Transverse colon (tissue), 4 donors: ENCODE measurements at places on chromosomes 3 and 15. TPM values are rescaled to one million over a fixed set of nuclear protein-coding genes. Genes with fewer than 3 reads are reported as not detected.

- no peaks in the 10 kb centered on the region for H3K4me1 ChIP-seq
- no peaks in the 10 kb centered on the region for H3K27me3 ChIP-seq
- DNase-seq: no peak
- H3K36me3 ChIP-seq: no peaks in the 10 kb centered on the region
- H3K27ac ChIP-seq: no peak overlapping the region
Observed at GRCh38 chr3:132963786-132964185, 74.4 kb upstream of the TMEM108 start.

GRCh38 chr3:21912711-21913110 lies 161.7 kb upstream of the ZNF385D start:
- no peak overlapping the region for H3K4me3 ChIP-seq
- DNase-seq: no peak
- H3K27me3 ChIP-seq: no peaks in the 10 kb centered on the region
- H3K4me1 ChIP-seq: no peaks in the 10 kb centered on the region

GRCh38 chr3:142992323-142992722 lies 9.0 kb upstream of the U2SURP start:
- no peak for DNase-seq
- no peaks in the 10 kb centered on the region for H3K27me3 ChIP-seq
- no peaks in the 10 kb centered on the region for H3K36me3 ChIP-seq
- no peaks in the 10 kb centered on the region for H3K4me1 ChIP-seq
- H3K4me3 ChIP-seq: no peak overlapping the region

- no peak overlapping the region for H3K27ac ChIP-seq
- H3K4me3 ChIP-seq: no peak overlapping the region
- no peaks in the 10 kb centered on the region for H3K36me3 ChIP-seq
- no peaks in the 10 kb centered on the region for H3K4me1 ChIP-seq
- no peak for DNase-seq
Observed at GRCh38 chr15:82572986-82573385, 32.7 kb upstream of the RPS17 start.

GRCh38 chr15:90286678-90287077 lies 21.2 kb downstream of the NGRN start:
- no peak overlapping the region for H3K27ac ChIP-seq
- no peak for DNase-seq
- no peaks in the 10 kb centered on the region for H3K27me3 ChIP-seq

- no peaks in the 10 kb centered on the region for H3K27me3 ChIP-seq
- H3K4me1 ChIP-seq: no peaks in the 10 kb centered on the region
- DNase-seq: no peak
- no peak overlapping the region for H3K4me3 ChIP-seq
- no peaks in the 10 kb centered on the region for H3K36me3 ChIP-seq
Observed at GRCh38 chr15:71080705-71081104, 34.6 kb upstream of the THSD4 start.

GRCh38 chr3:68057637-68058320 lies 403.4 kb upstream of the SUCLG2 start:
- peaks cover 4% of the 10 kb centered on the region for H3K4me1 ChIP-seq
- DNase-seq: no peak
- no peaks in the 10 kb centered on the region for H3K36me3 ChIP-seq
- no peak overlapping the region for H3K27ac ChIP-seq
- no peak overlapping the region for H3K4me3 ChIP-seq
- H3K27me3 ChIP-seq: no peaks in the 10 kb centered on the region

DNA sequence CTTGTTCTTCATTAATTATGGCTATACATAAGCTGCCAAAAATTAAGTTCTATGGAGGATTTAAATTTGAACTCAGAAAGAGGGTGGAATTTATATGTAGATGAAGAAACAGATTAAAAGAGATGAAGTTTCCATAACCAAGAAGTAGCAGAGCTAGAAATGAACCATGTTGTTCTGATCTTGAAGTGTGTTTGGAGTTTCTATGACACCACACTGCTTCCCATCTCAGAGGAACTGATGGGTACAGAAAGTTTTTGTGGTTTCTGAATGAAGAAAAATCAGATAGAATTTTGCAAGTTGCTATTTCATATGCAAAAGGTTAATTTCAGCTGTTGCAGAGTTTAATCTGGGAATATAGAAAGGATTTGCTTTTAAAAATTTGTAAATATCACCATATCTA lies 710.3 kb downstream of the PDCD6IP start:
- H3K4me1 ChIP-seq: no peaks in the 10 kb centered on the region
- no peak overlapping the region for H3K27ac ChIP-seq
- H3K27me3 ChIP-seq: no peaks in the 10 kb centered on the region
- no peak overlapping the region for H3K4me3 ChIP-seq
- no peaks in the 10 kb centered on the region for H3K36me3 ChIP-seq

DNA sequence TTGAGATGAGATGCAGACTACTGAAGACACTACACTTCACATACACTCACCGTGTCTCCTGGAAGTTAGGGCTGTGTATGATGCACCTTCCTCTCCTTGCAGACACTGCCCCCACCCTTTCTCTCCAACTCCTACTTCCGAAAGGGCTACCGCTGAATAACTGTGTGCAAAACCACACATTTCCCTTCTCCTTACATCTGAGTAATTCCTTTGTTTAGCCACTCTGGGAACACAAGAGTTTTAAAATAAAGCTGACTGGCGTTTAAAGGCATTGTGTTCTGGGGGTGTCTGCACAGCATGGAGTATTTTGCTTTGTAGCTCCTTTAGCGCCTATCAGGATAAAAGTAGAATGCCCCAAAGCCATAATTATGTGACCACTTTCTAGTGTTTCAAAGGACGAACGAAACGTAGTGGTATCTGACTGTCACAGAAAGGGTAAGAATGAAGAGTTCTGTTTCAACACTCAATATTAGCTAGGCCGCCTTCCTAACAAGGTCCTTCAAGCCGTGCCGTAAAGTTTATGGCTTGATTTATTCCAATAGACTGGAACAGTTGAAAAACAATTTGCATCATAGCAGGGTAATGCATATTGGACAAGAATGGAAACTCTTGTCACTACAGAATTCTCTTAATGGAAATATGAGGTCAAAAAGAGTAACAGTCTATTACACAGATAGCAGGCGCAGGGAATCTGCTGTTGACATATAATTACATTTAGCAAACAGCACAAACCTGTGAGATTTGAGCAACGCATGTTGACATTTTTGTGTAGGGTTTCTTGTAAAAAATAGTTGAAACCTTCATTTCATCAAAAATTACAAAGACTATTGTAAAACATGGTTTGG lies 619.9 kb downstream of the FOXP1 start:
- H3K36me3 ChIP-seq: peaks cover 36% of the 10 kb centered on the region
- no peak overlapping the region for H3K4me3 ChIP-seq
- DNase-seq: no peak
- H3K27ac ChIP-seq: no peak overlapping the region
- H3K4me1 ChIP-seq: no peaks in the 10 kb centered on the region

DNA sequence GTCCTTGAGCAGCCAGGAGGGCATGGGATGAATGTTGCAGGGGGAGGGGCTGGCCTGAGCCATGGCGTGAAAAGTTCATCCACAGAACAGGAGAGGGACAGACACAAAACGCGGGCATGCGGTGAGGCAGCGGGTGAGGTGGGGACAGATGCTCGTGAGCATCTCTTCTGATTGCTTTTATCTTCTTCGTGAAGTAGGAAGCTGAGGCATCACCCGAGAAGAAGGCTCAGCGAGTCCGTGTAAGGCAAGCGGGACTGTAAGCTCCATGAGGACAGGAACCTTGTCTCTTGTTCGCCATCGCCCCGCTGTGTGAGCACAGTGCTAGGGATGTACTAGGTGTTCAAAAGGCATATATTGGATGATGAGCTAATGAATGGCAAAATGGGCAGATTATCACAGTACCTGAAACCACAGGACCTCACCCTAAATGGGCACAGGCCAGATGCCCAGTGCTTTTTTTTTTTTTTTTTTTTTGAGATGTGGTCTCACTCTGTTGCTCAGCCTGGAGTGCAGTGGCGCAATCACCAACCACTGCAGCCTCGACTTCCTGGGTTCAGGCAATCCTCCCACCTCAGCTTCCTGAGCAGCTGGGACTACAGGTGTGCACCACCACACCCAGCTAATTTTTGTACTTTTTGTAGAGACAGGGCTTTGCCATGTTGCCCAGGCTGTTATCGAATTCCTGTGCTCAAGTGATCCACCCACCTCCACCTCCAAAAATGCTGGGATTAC lies 46.8 kb downstream of the CPN2 start:
- peaks cover 9% of the 10 kb centered on the region for H3K27me3 ChIP-seq
- no peaks in the 10 kb centered on the region for H3K4me1 ChIP-seq

- H3K4me1 ChIP-seq: peaks cover 4% of the 10 kb centered on the region
- H3K4me3 ChIP-seq: no peak overlapping the region
- no peak overlapping the region for H3K27ac ChIP-seq
- no peak for DNase-seq
- H3K27me3 ChIP-seq: no peaks in the 10 kb centered on the region
- H3K36me3 ChIP-seq: no peaks in the 10 kb centered on the region
Observed at GRCh38 chr3:56823421-56823926, 21.7 kb upstream of the ARHGEF3 start.

DNA sequence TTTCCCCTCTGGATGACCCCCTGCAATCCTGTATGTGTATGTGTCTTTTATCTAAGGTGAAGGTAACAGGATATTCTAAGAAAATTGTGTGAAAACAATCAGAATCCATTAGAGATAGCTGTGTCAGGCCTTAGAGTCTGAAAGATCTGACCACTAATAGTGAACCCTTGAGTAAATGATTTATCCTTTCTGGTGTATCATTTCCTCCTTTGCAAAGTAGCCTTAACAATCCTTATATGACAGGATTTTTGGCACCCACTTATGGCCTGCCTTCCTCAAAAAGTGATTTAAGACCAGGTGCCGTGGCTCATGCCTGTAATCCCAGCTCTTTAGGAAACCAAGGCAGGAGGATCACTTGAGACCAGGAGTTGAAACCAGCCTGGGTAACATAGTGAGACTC lies 110.2 kb downstream of the RBPMS2 start:
- no peaks in the 10 kb centered on the region for H3K27me3 ChIP-seq
- no peaks in the 10 kb centered on the region for H3K36me3 ChIP-seq
- peaks cover 17% of the 10 kb centered on the region for H3K4me1 ChIP-seq
- no peak overlapping the region for H3K27ac ChIP-seq
- H3K4me3 ChIP-seq: no peak overlapping the region
- no peak for DNase-seq

DNA sequence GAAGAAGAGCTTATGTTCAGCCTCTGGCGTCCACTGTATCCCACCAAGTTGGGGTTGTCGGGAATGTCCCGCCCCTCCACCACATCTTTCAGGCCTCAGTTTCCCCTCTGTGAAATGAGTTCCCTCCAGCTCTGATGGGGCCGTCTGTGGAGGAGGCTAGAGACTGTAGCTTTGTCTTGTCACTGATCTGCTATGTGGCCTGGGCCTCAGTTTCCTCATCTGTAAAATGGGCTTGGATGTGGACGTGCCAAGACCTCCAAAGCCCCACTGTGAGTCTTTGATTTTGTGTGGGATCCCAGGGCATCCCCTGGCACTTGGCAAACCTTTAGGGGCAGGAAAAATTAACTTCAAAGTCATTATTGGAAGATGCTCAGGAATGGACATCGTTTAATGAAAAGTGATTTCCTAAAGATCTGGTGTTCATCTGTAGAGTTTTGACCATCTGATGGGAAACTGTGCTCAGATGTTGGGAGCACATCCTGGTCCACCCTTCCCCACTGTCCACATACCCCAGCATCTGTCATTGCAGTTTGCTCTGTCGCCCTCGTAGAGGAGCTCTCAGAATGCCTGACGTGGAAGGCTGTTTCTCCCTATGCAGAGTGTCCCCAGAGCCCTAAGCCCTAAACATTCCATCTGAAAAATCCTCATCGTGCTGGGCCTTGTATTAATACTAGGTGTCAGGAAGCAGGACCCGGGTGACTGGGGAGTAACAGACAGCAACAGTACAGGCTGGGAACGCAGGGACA lies 28.5 kb downstream of the SLC6A6 start:
- H3K27me3 ChIP-seq: no peaks in the 10 kb centered on the region
- H3K4me1 ChIP-seq: peaks cover 32% of the 10 kb centered on the region
- no peak for DNase-seq

- no peak for DNase-seq
- no peaks in the 10 kb centered on the region for H3K27me3 ChIP-seq
- peaks cover 6% of the 10 kb centered on the region for H3K4me1 ChIP-seq
Observed at GRCh38 chr3:42750834-42751233, 22.2 kb downstream of the CCDC13 start.

DNA sequence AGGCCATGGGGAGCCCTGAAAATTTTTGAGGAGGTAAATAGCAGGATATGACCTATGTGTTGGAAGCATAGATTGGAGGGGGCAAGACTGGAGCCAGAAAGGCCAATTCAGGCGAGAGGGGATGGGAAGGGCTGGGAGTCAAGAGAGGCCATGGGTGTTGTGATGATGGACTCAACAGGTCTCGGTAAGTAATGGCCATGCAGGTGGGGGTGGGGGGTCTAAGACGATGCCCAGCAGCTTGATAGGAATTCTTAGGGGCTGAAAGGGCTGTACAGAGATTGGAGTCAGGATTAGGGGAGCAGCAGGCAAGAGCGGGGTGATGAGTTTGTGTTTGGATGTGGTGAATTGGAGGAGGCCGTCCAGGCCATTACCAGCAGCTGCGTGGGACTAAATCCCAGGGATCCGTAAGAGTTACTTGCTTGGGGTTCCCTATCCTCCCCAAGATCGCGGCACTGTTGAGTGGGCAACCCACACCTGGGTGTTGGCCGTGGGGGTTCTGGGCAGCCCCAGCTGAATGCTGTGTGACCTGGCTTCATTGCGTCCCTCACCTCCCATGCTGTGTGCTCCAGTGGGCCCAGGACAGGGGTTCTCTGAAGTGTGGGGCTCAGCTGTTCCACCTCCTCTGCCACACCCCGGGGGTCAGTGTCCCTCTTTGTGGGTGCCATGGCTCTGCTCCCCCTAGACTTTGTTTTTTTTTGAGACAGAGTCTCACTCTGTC lies 41.8 kb upstream of the CHRNB4 start:
- H3K27ac ChIP-seq: no peak overlapping the region
- no peaks in the 10 kb centered on the region for H3K36me3 ChIP-seq
- no peaks in the 10 kb centered on the region for H3K27me3 ChIP-seq
- H3K4me1 ChIP-seq: no peaks in the 10 kb centered on the region
- no peak for DNase-seq
- H3K4me3 ChIP-seq: no peak overlapping the region

DNA sequence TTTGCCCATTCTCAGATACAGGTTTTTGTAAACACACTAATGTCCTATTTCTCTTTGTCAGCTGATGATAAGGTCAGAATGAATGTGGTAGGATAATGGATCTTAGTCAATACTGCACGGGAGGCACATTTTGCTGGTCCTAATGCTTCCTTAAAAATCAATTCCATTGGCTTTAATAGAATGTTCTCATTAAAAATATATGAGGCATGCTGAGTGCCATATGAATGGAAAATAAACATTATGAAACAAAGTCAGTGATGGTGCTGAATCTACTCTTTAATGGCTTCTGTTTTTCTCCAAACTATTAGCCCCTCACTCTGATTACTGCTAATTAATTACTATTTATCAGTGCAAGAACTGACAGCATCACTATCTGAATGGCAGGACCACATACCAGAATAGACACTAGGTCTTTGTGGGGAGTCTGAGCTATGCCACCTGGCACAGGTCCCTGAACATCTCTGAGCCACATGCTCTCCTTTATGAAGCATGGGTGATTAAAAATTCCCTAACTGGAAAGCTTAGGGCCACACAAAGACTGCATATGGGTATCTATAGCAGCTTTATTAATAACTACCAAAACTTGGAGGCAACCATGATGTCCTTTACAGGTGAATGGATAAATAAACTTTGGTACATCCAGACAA lies 278.9 kb downstream of the MEX3B start:
- H3K27me3 ChIP-seq: no peaks in the 10 kb centered on the region
- DNase-seq: no peak
- H3K4me1 ChIP-seq: no peaks in the 10 kb centered on the region
- no peak overlapping the region for H3K27ac ChIP-seq
- H3K4me3 ChIP-seq: no peak overlapping the region
- H3K36me3 ChIP-seq: no peaks in the 10 kb centered on the region

BHLHE40 gene
- 17.1 TPM for total RNA-seq

CCNB2 gene
- total RNA-seq: 7.5 TPM

NPAP1 gene
- under 0.01 TPM for total RNA-seq

CPEB1 gene
- total RNA-seq: 5.6 TPM

ANKRD63 gene
- total RNA-seq: not detected

NMNAT3 gene
- total RNA-seq: 7.9 TPM

TMCO5A gene
- total RNA-seq: not detected
